CD4-positive, alpha-beta T cell treated with Interleukin-12 subunit alpha and Interleukin-12 subunit beta, for 1 hour (primary cell): ENCODE measurements at places on chromosomes 4 and X.
A peak's percentile ranks its signal among the peaks of the same experiment; 100 is the strongest.

DNA sequence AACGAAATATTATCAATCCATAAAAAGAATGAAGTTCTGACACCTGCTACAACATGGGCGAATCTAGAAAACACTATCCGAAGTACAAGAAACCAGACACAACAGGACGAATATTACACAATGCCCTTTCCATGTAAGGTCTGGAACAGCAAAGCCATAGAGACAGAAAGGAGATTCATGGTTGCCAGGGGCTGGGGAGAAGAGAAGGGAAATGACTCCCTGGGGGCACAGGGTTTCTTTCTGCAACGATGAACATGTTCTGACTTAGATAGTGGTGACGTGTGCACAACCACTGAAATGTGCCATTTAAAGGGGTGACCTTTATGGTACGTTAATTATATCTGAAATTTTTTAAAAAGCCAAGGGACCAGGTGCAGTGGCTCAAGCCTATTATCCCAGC is 28.3 kb downstream of the GPR143 start:
- no peak for DNase-seq

GRCh38 chr4:48421101-48421500 is 62.0 kb upstream of the SLC10A4 start:
- no peak for DNase-seq

- no peak for DNase-seq
These were observed 224.8 kb downstream of the GRID2 start for GRCh38 chr4:92528541-92528940.

GRCh38 chr4:4857809-4858508 is 1.5 kb upstream of the MSX1 start:
- DNase-seq: no peak

GRCh38 chr4:7886007-7886973 is 53.4 kb downstream of the AFAP1 start:
- no peak for DNase-seq

GRCh38 chrX:122790376-122791095 is 393.5 kb upstream of the GRIA3 start:
- DNase-seq: no peak

- DNase-seq: no peak
These were observed 192.5 kb upstream of the ADAMTS3 start for GRCh38 chr4:72761368-72762038.

- DNase-seq: no peak
These were observed 27.6 kb downstream of the ADGRG2 start for GRCh38 chrX:19094654-19095053.

DNA sequence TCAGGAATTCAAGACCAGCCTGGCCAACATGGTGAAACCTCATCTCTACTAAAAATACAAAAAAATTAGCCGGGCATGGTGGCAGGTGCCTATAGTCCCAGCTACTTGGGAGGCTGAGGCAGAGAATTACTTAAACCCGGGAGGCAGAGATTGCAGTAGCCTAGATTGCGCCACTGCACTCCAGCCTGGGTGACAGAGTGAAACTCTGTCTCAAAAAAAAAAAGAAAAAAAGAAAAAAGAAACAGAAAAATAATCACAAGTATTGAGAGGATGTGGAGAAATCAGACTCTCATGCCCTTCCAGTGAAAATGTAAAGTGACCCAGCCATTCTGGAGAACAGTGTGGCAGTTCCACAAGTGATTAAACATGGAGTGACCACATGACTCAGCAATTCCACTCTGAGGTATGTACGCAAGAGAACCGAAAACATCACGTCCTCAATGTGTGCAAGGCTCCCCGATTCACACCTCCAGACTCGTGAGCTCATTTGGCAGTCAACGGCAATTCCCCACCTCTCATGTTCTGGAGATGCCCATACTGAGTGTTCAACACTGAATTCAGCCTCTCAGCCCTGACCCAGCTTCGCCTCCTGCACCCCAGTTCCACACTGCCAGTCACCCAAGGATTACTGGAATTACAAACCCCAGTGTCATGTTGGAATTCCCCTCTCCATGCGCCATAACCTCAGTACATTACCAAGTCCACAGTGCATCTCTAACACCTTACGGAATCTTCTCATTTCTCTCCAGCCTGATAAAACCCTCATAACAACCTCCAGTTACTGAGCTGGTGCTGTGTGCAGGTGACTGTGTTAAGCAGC is 21.1 kb downstream of the ACOX3 start:
- peak; percentile 15 for DNase-seq

DNA sequence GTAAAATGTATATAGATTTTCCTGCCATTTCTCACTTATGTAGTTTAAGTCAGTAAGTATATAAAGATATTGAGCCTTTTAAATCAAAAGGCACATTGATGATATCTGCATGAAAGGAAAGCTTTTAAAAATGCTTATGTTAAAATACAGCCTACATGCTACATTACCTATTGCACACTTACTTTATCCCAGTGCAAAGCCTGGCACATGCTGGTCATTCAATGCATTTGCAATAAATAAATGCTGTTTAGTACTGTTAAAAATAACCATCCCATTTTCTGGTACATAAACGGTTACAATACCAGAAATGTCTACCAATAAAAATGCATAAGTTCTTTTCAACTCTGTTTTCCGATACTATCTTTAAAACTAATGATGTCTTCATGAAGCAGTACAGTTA is 22.1 kb upstream of the SPATA4 start:
- no peak for DNase-seq

DNA sequence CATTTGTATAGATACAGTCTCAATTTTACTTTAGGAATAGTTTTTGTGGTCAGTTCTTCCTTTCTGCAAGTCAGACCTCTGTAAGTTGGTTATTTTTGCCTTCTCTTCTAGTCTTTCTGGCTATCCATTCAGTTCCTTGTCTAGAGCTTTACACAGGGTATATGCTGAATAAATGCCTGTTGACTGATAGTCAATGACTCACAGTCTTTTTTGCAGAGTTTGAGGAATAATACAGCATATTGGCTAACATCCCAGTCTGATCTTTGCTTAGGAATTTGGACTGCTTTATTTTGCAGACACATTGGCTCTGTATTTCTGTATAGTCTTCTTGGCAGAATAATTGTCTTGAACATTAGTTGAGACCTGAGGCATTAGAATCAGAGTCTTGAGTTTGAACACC is 132.4 kb downstream of the MAGEC1 start:
- no peak for DNase-seq

- no peak for DNase-seq
These were observed 22.5 kb downstream of the ERVMER34-1 start for GRCh38 chr4:52728691-52729240.

- no peak for DNase-seq
These were observed 54.0 kb upstream of the FAM120C start for GRCh38 chrX:54237014-54237413.

DNA sequence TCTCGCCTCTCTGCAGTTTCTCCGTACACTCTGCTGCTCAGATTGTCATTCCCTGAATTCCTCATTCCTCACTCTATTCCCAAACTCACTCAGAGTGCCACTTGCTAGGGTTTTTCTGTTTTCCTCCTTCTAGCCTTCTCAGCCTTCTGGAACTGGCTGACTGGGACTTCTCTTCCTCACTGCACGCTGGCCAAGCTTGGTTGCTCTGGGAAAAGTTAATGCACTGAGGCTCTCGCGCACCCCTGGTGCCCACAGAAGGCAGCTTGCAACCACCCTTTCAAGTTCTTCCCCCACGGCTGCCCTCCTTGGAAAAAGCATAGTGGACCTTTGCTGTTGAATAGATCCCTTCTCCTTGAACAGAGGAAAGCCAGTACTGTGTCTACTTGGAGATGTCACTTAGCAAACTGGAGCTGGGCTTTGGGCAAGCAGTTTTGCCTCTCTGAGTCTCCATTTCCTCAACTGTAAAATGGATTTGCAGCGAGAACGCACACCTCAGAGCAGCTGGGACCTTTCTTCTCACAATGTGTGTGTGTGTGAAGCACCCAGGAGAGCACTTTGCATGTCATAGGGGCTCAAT is 6.0 kb upstream of the CCKAR start:
- DNase-seq: no peak

GRCh38 chr4:3312362-3312761 is 19.5 kb downstream of the RGS12 start:
- no peak for DNase-seq

GRCh38 chrX:36898301-36898700 is 109.9 kb upstream of the FAM47C start:
- DNase-seq: no peak

- no peak for DNase-seq
These were observed 144.5 kb downstream of the APBB2 start for GRCh38 chr4:41069838-41070237.
